ENCODE measurements at places on chromosomes 3 and 15. TPM values are rescaled to one million over a fixed set of nuclear protein-coding genes. Genes with fewer than 3 reads are reported as not detected.
A peak's percentile ranks its signal among the peaks of the same experiment; 100 is the strongest.

DNA sequence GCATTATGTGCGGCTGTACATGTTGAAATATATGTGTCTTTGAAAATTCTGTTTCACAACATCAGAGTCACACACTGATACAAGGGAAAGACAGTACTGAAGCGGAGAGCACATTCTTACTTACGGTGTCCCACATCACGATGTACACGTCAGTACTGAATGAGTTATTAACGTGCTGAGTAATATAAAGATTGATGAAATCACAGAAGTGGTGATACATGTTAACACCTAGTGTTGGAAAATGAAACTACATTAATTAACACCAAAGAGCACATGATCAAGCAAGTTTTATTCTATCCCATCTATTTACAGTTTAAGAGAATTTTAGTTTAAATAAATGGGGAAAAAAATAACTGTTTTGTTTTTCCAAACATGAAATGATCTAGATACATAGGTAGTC lies 15.6 kb downstream of the EOGT start:
- no peak for DNase-seq

DNA sequence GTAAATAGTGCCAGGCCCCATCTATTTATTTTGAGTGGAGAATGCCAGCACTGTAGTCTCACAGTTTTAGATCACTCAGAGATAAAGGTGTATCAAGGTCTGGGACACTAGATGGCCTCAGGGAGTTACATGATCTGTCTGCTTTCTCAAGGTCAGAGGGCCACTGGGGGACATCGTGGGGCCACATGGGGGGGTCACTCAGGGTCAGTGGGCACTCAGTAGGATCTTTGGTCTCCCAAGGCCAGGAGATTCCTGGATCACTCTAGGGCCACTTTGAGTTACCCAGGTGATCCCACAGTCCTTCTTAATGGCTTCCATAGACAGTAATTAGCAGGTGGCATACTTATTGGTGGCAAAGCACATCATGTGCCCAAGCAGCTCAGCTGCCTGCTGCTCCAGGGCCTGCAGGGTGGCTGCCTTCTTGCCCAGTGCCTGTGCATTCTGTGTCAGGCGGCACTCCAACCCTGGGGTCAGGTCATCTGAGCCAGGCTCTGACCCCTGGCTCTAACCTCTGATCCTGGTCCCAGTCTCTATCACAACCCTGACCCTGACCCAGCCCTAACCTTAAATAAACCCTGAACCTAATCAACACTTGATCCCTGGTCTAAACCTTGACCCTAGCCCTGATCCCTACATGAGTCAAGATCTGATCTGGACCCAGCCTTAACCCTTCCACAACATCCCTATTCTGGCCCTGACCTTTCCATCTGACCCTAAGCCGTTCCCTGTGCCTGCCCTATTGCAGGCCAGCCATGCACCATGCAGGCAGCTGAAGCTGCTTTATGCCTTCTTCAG lies 1.8 kb upstream of the LAMB2 start:
- DNase-seq, result no peak

- peak; percentile 36 for DNase-seq
Observed at GRCh38 chr3:19947549-19948225, 790 bp downstream of the RAB5A start.

DNA sequence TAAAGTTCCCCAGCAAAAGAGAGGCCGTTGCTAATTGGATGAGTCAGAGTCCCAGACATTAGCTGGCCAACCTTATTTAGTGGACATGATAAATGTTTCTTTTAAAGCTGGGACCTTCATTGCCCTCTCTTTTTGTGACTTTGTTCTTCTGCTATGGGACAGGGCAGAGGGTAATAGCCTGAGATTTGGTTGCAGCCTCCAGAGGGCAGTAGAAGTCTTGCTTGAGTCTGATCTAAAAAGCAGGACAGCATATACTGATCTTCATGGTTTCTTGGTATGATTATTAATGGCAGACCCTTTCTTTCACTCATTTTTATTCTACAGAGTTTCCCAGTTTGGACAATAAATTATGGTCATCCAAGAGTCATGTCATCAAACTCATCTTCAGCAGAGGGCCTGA lies 25.1 kb upstream of the ZKSCAN7 start:
- no peak for DNase-seq

DNA sequence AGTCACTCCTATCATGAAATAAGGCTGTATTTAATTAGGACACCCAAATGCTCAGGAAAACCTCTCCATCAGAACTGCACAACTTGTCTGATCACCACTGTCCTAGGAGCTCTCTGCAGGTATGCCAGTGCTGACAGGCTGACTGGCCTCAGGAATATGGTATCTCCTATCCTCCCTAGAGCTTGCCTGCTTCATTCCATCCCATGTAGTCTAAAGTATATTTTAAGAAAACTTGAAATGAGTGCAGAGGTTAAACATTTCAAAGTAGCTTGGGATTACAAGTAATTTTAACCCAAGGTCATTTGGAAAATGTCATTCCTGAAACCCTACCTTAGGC lies 23.7 kb downstream of the FILIP1L start:
- DNase-seq, result no peak

- DNase-seq, result no peak
Observed at GRCh38 chr3:59704292-59704691, 654.5 kb upstream of the CFAP20DC start.

DNA sequence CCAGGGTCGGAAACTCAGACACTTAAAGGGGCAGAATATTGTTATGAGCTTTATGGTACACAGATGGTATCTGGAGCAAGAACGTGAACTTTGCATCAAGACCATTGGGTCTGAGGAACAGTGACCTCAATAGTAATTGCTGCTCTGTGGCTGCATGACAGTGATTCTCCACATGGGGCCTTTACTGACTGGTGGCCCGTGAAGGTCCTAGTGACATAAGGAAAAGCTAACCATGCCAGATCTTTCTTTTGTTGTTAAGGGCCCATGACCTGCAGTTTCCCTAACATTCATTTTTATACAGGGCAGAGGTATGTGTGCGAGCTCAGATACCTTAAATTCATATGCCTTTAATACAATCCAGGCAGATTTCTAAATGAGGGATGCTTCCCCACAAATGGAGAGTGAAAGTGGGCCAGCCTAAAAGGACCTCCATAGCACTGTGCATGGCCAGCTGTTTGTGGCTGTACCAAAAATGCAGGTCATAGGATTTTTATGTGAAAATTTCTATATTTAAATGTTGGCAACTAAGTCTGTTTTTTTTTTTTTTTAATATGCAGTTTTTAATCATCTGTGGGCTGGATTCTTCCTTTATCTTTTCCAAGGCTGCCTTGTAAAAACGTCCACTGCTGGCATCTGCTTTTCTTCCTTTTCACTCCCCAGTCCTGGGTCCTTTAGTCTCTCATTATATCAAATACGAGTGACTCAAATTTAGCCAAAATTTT lies 188.0 kb upstream of the IL12A start:
- DNase-seq, result no peak

DNA sequence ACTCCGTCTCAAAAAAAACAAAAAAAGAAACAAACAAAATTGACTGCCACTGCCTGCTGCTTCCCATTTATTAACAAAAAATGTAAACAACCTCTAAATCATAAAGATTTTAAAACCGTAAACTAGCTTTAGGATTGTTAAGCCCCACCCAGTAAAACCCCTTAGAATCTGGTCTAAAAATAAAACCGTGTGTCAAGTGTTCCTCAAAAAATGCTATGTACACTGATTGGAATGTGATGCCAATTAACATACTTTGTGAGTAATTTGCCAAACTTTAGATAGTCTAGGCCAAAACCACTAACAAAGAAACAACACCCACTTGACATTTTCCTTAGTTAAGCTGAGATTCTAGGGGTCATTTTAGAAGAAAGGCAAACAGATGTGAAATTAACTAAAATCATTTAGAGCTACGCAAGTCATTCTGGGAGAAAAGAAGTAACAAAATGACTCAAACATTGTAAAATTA lies 5.3 kb downstream of the RAF1 start:
- no peak for DNase-seq

DNA sequence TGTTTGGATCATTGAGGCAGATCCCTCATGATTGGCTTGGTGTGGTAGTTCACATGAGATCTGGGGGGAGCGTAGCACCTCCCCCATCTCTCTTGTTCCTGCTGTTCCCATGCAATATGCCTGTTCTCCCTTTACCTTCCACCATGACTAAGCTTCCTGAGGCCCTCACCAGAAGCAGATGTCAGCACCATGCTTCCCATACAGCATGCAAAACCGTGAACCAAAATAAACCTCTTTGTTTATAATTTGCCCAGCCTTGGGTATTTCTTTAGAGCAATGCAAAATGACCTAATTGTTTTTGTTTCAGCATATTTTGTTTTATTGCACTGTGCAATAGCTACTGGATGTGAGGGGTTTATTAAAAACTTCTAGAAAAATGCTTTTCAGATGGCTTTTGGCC lies 56.6 kb upstream of the CHST2 start:
- DNase-seq, result no peak

- DNase-seq, result no peak
Observed at GRCh38 chr3:137110392-137110996, 152.7 kb downstream of the IL20RB start.

GRCh38 chr3:10942690-10943205 lies 49.8 kb upstream of the SLC6A1 start:
- DNase-seq, result no peak

GRCh38 chr3:99768126-99768525 lies 49.5 kb upstream of the CMSS1 start:
- DNase-seq, result no peak

Gene EFCC1
- 1.5 TPM for total RNA-seq

Gene MEX3B
- 2.5 TPM for total RNA-seq

Gene ACKR2
- total RNA-seq, result 0.44 TPM

Gene LSAMP
- total RNA-seq, result 1.2 TPM

Gene FGF12
- total RNA-seq, result 325 TPM

All from left ventricle myocardium inferior (tissue), 1 donor.